ENCODE measurements at places on chromosomes 3 and 15.

DNA sequence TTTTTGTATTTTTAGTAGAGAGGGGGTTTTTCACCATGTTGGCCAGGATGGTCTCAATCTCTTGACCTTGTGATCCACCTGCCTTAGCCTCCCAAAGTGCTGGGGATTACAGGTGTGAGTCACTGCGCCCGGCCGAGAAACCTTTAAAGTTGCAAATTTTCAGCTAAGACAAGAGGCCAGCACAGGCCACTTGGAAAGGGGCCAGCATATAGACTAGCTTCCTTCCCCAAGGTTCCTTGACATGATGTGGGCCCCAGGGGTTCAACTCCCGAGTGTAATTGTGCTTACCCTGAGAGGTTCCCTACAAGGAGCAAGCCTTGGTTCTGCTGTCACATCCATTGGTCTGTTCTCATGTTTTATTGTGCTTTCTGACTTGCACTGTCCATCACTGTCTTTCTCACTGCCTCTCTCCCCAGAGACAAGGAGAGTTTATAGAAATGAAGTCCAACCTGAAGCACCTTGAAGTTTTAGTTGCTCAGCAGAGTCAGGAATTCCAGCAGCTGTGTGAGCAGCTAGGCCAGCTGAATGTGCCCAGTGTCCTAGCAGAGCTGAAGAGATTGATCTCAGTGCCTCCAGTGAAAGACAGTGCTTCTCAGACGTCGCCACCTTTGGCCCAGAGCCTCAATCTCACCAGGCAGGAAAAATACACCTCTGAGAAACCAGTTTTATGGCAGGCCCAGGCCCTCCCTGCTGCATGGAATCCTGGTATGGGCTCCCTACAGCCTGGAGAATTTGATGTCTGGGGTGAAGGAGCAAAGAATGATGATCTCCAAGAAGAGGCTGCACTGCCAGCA is 21.1 kb downstream of the C3orf62 start:
- no peak for DNase-seq

DNA sequence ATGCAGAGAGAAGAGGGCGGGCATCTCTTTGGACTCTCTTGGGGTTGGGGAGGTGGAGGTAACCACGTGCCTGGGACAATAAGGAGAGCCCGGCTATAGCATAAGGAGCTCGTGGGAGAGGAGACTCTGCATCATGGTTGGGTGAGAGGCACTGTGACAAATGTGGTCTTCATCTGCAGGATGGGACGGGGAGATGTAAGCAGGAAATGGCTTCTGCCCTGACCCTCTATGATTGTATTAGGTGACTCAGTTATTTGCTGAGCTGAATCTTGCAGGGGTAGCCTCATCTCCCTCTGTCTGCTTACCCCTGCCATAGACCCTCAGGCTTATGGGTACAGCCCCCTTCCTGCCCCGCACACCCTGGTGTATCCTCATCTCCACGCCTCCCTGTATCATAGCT is 48.7 kb downstream of the CORO2B start:
- no peak for DNase-seq

DNA sequence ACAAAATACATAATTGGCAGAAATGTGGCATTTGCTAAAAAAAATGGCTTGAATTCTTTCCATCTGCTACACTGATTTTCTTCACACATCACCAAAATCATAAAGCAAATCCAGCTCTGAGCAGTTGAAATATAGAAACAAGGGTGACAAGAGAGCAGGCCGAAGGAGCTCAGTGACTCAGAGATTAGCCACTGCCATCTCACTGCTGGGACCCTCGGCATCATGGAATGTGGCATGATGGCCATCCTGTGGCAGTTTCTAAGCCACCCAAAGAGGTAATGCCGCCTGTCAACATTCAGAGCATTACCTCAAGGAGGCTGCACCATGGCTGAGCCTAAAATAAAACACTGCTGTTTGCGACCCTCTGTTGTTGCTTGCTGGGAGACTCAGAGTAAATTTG is 80.5 kb upstream of the OSBPL11 start:
- no peak for DNase-seq

GRCh38 chr3:181976526-181976925 is 264.8 kb downstream of the SOX2 start:
- no peak for DNase-seq

Measured in GM18507 (cell line).